Ureter (tissue), 1 donor: ENCODE measurements at places on chromosomes 1 and 21. TPM values are rescaled to one million over a fixed set of nuclear protein-coding genes. Genes with fewer than 3 reads are reported as not detected.
A peak's percentile ranks its signal among the peaks of the same experiment; 100 is the strongest.

- DNase-seq, result no peak
Measured at GRCh38 chr1:89633800-89634625, 1.1 kb downstream of the LRRC8C start.

DNA sequence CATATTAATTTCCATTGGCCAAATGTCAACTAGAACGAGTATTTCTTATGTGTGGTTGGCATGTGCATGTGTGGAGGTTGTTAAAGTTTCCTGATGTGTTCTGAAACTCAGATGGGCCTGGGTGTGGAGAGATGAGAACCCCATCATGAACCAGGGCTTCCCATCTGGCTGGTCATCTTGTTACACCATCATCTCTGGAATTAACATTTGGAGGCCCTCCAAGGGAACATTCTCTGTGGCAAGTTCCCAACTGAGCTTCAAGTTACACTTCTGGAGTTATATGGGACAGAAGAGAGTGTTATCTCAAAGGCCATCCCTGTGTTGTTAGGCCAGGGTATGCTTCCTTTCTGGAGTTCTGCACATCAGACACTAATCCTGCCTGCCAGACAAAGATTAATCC is 183.6 kb downstream of the TTLL7 start:
- peak; percentile 62 for DNase-seq

GRCh38 chr1:3453891-3454810 is at the start of gene ARHGEF16:
Gene ARHGEF16, plus strand, starts transcription at chr1:3454665. Its CDS starts 8,420 bp downstream, at chr1:3463085.
- peak; percentile 78 for DNase-seq

FAM72A gene
- not detected for total RNA-seq

DNA sequence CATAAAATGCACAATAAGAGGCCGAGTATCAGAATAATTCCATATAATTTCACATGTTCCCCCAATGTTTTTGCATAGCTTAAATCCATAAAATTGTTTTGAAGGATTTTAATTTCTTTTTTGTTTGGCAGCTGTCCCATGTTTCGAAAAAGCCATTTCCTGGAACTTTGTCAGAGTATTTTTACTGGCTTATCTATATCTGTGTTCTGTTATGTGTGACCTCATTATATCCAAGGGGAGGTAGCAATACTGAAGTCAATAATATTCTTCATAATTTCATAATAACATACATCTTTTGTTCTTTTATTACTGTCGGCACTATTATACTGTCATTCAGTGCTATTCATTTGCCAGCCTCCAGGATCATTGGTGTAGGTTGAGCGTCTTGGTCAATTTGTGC is 9.4 kb upstream of the BACH1 start:
- DNase-seq, result no peak

LCE1D gene
- not detected for total RNA-seq

- no peak for DNase-seq
Measured at GRCh38 chr1:155596864-155597263, 13.2 kb upstream of the MSTO1 start.

GRCh38 chr1:202343652-202344349 is 2.1 kb upstream of the UBE2T start:
- DNase-seq, result no peak

DNA sequence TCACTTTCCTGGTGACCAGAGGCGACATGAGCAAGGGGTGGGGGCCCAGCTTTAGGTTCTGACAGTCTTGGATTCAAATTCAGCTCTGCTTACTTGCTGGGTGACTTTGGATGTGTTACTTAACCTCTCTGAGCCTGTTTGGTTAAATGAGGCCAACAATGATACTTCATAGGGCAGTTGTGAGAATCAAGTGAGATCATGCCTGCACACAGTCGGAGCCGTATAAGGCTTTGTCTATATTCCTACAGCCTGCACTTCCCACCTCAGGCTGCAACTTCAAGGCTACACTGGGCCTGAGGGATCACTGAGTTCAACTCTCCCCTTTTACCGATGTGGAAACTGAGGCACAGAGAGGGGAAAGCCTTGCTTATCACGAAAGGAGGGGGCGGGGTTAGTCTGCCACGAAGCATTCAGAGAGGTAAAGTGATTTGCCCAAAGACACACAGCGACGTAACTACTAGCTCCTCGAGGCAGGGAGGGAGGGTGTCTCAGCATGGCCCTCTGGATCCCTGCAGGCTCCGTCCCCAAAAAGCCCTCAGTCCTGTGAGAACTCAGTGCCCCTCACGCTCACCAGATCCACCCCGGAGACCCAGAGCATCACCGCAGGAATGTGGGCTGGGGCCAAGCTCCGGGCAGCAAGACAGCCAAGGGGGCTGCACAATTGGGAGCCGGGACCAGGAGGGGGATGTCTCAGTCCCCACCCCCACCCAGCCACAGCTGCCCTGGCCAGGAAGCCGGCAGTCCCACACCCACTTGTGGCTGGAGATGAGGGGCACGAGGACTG is 25.0 kb downstream of the SDC3 start:
- no peak for DNase-seq

DNA sequence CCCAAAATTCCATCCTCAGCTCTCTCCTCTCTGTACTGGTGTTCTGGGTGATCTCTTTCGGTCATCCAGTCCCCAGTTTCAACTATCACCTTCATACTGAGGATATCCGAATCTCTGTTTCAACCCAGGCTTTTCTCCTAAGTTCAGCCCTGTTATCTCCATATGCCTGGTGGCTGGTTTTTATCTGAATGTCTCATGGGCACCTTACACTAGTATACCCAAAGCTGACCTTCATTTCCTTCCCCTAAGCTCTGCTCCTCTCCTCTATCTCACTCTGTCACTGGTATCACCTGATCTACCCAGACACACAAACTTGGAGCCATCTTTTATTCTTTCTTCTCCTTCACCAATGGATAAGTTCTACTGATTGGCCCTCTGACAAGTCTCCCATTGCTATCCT is 53.0 kb downstream of the LRRC71 start:
- no peak for DNase-seq

C1orf56 gene
- 5.9 TPM for total RNA-seq

DNA sequence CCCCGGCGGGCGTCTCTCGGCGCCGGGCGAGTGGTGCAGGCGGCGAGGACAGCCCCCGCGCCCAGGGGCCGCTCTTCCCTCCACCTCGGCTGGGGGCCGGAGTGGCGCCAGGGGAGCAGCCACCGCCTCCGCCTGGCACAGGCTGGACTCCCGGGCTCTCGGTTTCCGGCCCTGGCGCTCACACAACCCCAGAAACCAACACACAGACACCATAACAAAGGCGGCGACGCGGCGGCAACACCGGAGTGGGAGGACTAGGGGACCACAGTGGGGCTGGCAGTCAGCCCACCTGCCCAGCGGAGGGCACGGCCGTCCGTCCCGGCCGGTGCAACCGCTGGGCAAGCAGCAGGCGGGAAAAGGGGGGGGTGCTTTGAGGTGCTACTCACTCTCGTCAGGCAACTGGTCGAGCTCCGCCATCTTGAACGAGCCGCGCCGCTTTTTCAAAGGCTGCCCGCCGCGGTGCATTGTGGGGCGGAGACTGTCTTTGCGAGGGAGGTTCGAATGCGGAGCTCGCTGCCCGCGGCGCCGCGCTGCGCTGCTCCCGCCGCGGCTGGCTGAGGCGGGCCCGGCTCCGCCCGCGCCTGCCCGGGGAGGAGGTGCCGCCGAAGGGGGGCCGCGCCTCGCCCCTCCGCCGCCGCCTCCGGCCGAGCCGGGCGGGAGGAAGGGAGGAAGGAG is at the start of gene LIN9:
Gene LIN9 (minus strand): TSS at position 442 of the 675 bp plus-strand sequence. CDS start 25 bp downstream, at position 417.
- peak; percentile 90 for DNase-seq
